ENCODE measurements at places on chromosomes 4 and X.

GRCh38 chr4:84596826-84597225, 13.9 kb downstream of the CDS1 start:
- no peak for DNase-seq

GRCh38 chrX:129777218-129778030, 2.3 kb upstream of the SASH3 start:
- no peak for DNase-seq

DNA sequence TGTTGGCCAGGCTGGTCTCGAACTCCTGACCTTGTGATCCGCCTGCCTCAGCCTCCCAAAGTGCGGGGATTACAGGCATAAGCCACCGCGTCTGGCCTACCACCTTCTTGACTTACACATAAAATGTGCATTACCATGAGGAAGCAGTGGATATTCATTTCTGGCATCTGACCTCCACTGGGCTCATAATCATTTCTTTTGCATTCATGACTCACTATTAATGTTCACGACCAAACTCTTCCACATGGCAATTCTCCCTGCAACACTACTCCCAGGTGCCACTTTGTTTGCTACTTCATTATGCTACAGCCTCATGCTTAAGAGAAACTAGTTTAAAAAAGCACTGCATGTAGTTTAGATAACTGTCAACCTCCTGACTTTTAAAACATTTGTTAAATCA, 22.7 kb downstream of the RASGEF1B start:
- DNase-seq: no peak

DNA sequence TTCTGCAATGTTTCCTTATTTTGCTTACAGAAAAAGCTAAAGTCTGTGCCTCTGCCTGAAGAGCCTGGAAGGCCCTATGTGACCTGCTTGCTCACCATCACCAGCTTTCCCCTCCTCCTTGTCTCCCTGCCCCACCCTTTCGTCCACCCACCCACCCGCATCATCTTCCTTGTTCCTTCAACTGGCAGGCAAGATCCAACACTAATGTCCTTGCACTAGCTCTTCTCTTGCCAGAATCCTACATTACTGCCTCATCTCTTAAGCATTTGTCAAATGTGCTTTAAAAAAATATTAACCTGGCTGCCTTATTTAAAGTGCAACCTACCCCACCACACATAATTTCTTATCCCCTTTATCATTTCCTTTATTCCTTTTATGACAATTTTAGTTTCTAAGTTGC, 165.1 kb upstream of the PPP3CA start:
- no peak for DNase-seq

DNA sequence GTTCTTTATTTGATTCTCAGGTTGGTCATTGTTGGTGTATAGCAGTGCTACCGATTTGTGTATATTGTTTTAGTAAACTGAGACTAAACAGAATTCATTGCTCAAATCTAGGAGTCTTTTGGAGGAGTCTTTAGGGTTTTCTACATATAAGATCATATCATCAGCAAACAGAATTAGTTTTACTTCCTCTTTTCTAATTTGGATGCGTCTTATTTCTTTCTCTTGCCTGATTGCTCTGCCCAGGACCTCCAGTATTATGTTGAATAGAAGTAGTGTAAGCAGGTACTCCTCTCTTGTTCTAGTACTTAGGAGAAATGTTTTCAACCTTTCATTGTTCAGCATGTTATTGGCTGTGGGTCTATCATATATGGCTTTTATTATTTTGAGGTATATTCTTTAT, 92.6 kb downstream of the IQCM start:
- DNase-seq: no peak

- DNase-seq: no peak
Measured at GRCh38 chr4:59727745-59728144, 1472.4 kb upstream of the ADGRL3 start.

DNA sequence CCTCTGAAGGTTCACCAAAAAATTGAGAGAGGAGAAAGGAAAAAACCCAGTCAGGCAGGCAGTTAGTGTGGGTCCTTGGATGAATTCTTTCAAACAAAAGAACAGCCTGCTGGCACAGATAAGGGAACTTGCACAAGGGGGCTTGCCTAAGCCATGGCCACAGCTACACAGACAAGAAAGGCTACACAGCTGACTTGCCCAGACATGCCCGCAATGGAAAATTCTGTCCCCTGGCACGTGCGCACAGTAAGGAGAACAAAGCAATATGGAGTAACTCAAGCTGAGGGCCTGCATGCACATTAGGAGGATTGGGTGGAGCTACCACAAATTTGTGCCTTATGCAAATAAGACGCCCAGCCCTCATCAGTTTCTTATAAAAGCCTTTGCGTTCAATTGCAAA, 512.5 kb upstream of the HTR2C start:
- no peak for DNase-seq

DNA sequence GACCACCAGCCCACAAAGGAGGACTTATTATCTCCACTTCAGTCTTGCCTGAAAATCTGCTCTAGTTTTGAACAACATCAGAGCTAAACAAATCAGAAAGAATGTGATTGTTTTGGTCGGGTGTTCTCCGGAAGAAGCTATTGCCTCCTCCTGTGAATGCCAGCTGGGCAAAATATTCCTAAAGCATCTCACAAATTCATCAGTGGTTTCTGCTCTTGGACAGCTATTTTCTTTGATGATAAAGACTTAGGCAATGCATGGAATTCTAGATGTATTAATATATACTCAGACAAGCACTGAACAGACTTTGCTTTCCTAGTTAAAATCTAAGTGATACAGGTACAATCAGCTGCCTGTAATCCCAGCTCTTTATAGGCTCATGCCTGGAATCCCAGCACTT, 71.8 kb downstream of the ASMT start:
- DNase-seq: no peak

- no peak for DNase-seq
Measured at GRCh38 chr4:139749338-139749737, 83.7 kb downstream of the MGST2 start.

DNA sequence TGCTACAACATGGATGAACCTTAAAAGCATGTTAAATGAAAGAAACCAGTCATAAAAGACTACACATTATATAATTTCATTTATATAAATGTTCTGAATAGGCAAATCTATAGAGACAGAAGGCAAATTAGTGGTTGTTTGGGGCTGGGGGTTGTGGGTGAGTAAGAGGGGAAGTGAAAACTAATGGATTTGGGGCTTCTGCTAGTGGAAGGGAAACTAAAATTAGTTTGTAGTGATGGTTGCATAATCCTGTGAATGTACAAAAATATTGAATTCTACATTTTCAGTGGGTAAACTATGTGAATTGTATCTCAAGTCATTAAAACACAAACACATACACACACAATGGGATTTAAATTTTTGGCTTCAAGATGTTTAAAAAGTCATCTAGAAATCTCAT, 25.4 kb upstream of the LIMCH1 start:
- no peak for DNase-seq

GRCh38 chrX:21838937-21839333, 482 bp upstream of the MBTPS2 start:
- DNase-seq: no peak

- no peak for DNase-seq
Measured at GRCh38 chrX:43500246-43500645, 155.9 kb upstream of the MAOA start.

DNA sequence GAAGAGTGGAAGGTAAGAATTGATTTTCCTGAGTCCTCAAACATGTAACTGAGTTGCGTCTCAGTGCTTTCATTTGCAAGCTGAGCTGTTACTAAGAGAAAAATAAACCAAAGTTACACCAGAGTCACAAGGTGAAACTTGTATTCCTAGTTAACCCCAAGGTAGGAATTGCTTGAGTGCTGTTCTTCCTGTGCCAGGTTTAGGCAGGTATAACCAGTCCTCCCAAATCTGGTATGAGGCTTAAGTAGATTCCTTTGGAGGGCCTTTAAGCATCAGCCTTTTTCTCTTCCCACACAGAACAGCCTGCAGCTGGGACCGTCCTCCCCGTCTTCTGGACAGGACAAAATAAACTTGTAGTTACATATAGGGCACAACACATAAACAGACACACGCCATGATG, 2.3 kb upstream of the BTC start:
- DNase-seq: no peak

DNA sequence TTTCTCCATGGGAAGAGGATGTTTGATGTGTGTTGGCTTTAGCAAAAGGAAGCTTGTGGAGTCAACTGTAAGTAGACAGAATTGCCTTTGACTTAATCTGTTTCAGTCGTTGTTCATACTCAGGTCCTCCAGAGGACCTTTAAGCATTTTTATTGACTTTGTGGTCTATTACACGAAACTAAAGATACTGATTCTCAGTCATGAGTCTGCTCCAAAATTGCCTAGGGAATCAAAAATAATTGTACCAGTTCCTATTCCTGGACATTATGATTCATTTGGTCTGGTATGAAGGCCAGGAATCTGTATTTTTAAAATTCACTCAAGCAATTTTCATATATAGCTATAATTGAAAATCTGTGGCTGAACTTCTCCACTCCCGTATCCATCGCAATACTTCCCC, 38.6 kb downstream of the AR start:
- no peak for DNase-seq

GRCh38 chrX:119537487-119537886, 27.7 kb downstream of the STEEP1 start:
- no peak for DNase-seq

- no peak for DNase-seq
Measured at GRCh38 chr4:138816875-138817274, 198.7 kb upstream of the NOCT start.

GRCh38 chrX:1124531-1124930, 87.9 kb downstream of the CRLF2 start:
- no peak for DNase-seq

GRCh38 chr4:71406459-71406963, 67.7 kb downstream of the SLC4A4 start:
- no peak for DNase-seq

- DNase-seq: peak; percentile 16
Measured at GRCh38 chr4:117908306-117909207, 125.7 kb upstream of the NDST3 start.

DNA sequence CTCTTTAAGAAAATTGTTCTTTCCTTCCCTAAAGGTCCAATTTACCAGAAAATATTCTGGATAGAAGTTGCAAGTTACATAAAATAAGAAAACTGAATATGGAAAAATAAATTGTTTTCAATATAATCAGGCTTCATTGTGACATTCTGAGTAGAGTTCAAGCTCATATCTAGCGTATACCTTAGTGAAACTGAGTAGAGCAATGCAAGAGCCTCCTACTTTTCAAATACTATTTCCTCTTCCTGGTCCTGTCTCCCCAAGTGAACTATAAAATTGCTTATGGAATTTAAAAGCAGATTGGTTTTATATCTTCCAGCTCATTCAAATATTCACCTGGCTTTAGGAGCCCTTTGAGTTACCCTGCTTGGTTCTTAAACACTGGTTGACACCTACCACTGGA, 189.3 kb upstream of the GALNT7 start:
- no peak for DNase-seq

DNA sequence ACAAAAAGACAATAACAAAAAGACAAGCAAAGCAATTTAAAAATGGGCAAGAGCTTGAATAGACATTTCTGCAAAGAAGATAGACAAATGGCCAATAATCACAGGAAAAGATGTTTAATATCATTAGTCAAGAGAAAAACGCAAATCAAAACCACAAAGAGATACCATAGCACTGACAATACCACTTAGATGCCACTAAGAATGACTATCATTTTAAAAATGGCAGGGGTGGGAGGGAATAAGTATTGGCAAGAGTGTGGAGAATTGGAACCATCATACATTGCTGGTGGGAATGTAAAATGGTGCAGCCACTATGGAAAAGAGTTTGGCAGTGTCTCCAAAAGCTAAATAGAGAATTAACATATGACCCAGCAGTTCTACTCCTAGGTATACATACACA, 15.1 kb upstream of the EXOC1 start:
- no peak for DNase-seq

GRCh38 chr4:83108101-83108861, 6.2 kb downstream of the PLAC8 start:
- no peak for DNase-seq

DNA sequence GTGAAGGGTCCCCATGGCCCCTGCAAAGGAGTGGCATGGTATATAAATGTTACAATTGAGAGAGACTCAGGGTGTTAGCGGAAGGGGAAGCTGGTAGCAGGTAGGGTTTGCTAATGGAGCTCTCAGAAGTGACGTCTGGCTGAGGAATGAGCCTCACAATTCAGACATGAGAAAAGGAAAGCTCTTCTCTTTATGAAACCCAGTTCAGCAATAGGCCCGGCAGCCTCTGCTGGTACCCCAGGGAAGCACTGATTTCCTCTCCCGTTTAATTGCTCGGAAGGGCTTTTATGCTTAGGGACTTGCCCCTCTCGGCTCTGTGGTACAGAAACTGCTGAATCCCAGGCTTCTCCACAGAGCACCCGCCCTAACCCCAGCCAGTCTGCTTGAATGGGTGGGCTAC, 19.4 kb upstream of the AFAP1 start:
- DNase-seq: no peak

GRCh38 chrX:151870602-151871001, 42.1 kb upstream of the MAGEA4 start:
- DNase-seq: no peak

DNA sequence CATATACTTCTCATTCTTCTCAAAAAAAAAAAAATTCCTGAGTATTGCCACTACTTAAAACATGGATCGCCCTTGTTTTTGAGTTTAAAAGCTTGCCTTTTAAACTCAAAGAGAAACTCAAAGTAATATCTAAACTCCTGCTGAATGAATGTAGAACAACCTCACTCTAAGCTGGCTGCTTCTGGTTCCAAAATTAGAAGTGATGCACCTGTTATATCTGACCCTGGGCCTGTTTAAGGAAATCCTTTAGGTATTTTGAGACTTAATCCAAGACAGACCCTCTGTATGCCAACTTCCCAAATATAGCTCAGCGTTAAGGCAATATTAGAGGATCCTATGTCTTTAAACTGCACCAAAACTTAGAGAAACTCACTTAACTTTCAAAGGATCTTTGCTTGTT, 1.8 kb upstream of the OTUD4 start:
- DNase-seq: no peak

DNA sequence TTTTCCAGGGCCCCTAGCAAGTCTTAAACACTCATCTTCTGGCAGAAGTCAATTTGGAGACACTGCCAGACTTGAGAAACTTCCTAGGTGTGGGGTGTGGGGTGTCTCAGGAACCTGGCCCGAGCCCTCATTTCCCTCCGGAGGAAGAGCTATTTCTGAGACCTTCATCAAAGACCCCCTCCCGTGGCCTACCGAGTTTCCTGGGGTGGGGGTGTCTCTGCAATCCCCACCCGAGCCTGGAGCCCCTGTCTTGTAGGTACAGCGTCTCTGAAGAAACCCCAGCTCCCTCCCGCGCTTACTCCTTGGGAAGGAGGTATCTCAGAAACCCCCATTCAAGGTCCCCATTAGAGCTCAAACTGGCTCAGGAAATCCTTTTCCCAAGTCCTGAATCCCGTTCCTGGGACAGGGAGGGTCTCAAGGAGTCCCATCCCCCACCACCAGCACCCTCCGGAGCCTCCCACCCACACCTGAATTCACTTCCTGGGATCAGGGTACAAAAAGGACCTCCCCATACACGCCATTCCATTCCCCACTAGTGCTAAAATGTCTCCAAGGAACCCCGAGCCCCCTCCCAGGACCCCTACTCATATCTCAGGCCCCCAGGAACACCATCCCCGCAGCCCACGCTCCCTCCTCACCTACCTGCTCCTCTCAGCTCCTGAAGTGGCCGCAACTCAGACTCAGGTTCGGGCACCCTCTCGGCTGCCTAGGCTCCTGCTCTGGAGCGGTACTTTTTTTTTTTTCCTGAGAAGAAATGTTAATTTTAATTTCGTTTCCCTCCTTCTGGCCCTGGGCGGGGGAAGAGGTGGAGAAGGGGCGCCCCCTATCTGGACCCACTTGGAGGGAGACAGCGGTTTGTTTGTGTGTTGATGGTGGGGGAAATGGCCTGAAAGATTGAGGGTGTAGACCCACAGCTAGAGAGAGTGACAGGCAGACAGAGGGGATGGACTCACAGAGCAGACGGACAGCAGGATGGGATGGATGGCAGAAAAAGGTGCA, 1.1 kb downstream of the SLC38A5 start:
- DNase-seq: no peak
